ENCODE measurements at places on chromosomes 11 and 22. TPM values are rescaled to one million over a fixed set of nuclear protein-coding genes. Genes with fewer than 3 reads are reported as not detected.

GDPD4 gene
- total RNA-seq, result not detected

PARVG gene
- total RNA-seq, result 65.9 TPM

IGLL1 gene
- total RNA-seq, result not detected

DDI1 gene
- not detected for total RNA-seq

GRCh38 chr11:72789493-72790131 lies 4.2 kb downstream of the STARD10 start:
- no peak for DNase-seq

DNA sequence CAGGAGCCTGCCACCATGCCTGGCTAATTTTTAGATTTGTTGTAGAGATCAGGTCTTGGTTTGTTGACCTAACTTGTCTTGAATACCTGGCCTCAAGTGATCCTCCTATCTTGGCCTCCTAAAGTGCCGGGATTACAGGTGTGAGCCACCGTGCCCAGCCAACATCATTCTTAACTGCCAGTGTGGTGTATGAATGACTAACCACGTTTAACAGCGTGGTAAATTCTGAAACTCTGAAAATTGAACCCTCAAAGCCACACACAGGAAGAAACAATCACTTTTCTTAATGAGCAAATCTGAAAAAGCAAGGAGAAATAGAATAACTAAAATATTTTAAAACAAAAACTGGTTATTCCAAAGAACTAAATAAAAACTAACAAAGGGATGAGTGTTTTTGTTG lies 7.4 kb downstream of the TMEM9B start:
- no peak for DNase-seq

DNA sequence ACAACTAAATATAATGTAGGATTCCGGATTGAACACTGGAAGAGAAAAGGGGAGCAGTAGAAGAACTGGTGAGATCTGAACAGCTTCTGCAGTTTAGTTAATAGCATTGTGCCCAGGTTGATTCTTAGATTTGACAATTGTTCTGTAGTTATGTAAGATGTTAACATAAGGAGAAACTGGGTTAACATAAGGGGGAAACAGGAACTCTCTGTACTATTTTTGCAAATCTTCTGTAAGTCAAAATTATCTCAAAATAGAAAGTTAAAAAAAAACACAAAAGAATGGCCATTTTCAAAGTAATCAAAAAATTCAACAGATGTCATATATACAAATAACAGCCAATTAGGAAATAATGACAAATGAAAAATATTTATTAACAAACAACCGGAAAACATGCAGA lies 18.7 kb upstream of the LRP5 start:
- DNase-seq, result no peak

DNA sequence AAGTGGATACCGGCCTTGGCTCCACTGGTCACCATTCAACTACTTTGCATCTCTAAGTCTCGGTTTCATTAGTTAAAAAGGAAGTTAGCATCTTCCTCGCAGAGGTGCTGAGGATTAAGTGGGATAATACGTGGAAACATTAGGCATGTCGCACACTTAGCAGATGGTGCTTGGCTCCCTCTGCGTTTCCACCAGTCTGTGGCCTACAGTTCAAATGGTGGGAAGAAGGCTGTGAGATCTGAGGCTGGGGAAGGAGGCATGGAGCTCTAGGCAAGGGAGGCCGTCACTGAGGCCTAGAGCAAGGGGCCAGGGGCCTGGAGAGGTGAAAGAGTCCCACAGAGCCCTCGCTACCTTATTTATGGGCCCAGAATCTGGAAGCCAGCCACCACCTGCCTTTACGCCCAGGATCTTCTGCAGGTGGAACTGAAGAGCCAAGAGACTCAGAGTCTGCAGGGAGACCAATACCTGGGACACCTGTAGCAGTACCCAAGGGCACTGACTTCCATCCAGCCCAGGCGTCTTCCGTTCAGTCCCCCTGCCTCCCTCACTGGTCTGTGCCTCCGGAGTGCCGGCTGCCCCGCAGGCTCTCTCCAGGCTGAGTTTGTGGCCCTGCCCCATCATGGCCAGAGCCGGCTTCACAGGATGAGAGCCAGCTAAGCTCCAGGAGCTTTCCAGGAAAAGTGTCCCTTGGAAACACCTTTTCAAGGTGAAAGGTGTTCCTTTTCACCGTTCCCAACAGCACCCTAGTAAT lies 66.1 kb upstream of the A4GALT start:
- no peak for DNase-seq

- no peak for DNase-seq
Observed at GRCh38 chr22:20135806-20136602, 4.4 kb downstream of the ZDHHC8 start.

DNA sequence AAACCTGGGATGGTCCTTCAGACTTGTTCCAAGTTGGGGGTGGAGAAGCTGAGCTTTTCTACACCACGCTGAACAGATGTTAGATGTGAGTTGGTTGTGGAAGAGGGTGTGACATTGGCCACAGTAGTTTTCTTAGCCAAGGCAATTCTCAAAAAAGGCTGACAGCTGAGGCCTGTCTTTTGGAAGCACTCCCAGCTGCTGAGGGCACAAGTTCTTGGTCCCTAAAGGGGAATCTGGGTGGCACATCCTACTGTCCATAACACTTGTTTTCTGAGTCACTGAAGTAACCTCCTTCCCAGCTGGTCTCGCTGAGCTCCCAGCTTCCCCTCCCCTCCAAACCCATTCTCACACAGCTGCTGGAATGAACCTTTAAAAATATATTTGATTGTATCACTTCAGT lies 375.7 kb upstream of the KIRREL3 start:
- DNase-seq, result no peak

Data from upper lobe of right lung (tissue), 1 donor.